Heart left ventricle (tissue), 16 donors: ENCODE measurements at places on chromosomes 7 and 10. TPM values are rescaled to one million over a fixed set of nuclear protein-coding genes. Genes with fewer than 3 reads are reported as not detected.

DNA sequence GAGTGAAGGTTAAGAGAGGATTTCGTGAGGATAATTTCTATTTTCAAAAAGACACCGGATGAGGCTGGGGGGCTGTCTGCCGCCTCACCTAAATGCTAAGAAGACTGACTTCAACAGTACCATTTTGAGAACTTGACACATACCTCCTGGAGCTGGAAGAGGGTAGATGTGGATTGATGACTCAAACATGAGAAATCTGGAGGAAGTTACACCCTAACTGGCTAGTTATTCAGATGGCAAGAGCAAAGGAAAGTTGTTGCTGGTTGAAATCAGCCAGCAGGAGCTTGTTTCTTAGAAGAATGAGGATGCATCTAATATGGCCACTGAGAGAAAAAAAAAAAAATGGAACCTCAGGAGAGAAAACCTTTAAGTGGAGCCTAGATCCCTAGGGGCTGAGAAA is 76.2 kb upstream of the KIAA1217 start:
- H3K27me3 ChIP-seq: no peaks in the 10 kb centered on the region
- no peak overlapping the region for H3K27ac ChIP-seq
- no peaks in the 10 kb centered on the region for H3K4me1 ChIP-seq
- H3K4me3 ChIP-seq: no peak overlapping the region
- no peaks in the 10 kb centered on the region for H3K36me3 ChIP-seq
- no peak for DNase-seq

GRCh38 chr7:3673524-3673923 is 372.5 kb downstream of the SDK1 start:
- H3K36me3 ChIP-seq: no peaks in the 10 kb centered on the region
- DNase-seq: no peak
- no peaks in the 10 kb centered on the region for H3K27me3 ChIP-seq
- H3K4me1 ChIP-seq: no peaks in the 10 kb centered on the region
- H3K27ac ChIP-seq: no peak overlapping the region

DNA sequence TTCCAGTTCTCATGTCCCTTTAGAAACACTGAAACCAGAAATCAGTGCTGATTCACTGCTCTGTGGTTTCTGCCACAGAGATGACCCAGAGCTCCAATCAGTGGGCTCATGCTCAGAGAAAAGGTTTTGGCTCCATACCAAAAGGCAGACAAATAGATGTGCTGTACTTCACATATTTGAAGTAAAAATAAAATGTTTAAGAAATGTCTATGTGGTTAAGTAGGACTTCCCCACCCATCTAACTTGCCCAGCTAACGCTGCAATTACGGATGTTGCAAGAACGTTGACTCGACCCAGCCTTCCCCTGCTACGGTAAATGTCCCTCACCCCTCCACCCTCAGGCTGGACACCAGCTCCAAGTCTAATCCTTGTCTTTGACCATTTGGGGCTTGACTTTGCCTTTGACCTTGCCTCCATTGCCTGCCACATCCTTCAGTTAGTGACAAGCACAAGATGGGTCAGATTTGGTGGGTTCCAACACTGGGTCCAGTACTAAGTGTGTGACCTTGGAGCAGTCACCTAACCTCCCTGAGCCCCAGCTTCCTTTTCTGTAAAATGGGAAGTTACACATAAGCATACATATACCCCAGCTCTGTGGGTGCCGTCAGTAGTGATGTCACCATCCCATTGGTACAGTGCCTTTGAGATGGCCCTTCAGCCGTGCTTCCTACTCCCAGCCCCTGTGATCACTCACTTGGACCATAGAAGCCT is 95.8 kb downstream of the CHST15 start:
- H3K4me3 ChIP-seq: no peak overlapping the region
- no peak for DNase-seq
- H3K27ac ChIP-seq: no peak overlapping the region
- H3K36me3 ChIP-seq: no peaks in the 10 kb centered on the region

- no peak overlapping the region for H3K4me3 ChIP-seq
- DNase-seq: no peak
- no peaks in the 10 kb centered on the region for H3K27me3 ChIP-seq
- H3K36me3 ChIP-seq: no peaks in the 10 kb centered on the region
- no peak overlapping the region for H3K27ac ChIP-seq
Measured at GRCh38 chr10:20993389-20993788, 96.3 kb upstream of the NEBL start.

GRCh38 chr7:47225387-47226131 is 356.4 kb downstream of the TNS3 start:
- H3K4me1 ChIP-seq: no peaks in the 10 kb centered on the region
- H3K27ac ChIP-seq: no peak overlapping the region
- no peaks in the 10 kb centered on the region for H3K36me3 ChIP-seq
- no peaks in the 10 kb centered on the region for H3K27me3 ChIP-seq

GRCh38 chr10:10612151-10612550 is 405.5 kb upstream of the CELF2 start:
- DNase-seq: no peak
- no peaks in the 10 kb centered on the region for H3K36me3 ChIP-seq
- no peaks in the 10 kb centered on the region for H3K4me1 ChIP-seq
- no peak overlapping the region for H3K4me3 ChIP-seq

GRCh38 chr10:16816830-16817124 is 447 bp downstream of the RSU1 start:
- peak overlapping the region; percentile 90 for H3K4me3 ChIP-seq
- H3K4me1 ChIP-seq: peaks cover 34% of the 10 kb centered on the region
- H3K27ac ChIP-seq: peak overlapping the region; percentile 79
- H3K27me3 ChIP-seq: no peaks in the 10 kb centered on the region
- no peak for DNase-seq

- peaks cover 5% of the 10 kb centered on the region for H3K27me3 ChIP-seq
- DNase-seq: no peak
- no peak overlapping the region for H3K4me3 ChIP-seq
- no peaks in the 10 kb centered on the region for H3K36me3 ChIP-seq
Measured at GRCh38 chr7:155344270-155344617, 46.6 kb downstream of the INSIG1 start.

GRCh38 chr7:95198863-95199262 is 125.5 kb downstream of the PON1 start:
- no peak for DNase-seq
- no peaks in the 10 kb centered on the region for H3K4me1 ChIP-seq
- no peaks in the 10 kb centered on the region for H3K36me3 ChIP-seq
- H3K27ac ChIP-seq: no peak overlapping the region

- no peaks in the 10 kb centered on the region for H3K36me3 ChIP-seq
- H3K27me3 ChIP-seq: no peaks in the 10 kb centered on the region
- H3K4me3 ChIP-seq: no peak overlapping the region
Measured at GRCh38 chr10:4813496-4813895, 12.5 kb upstream of the AKR1E2 start.

GRCh38 chr7:47473499-47474210 is 108.3 kb downstream of the TNS3 start:
- H3K36me3 ChIP-seq: no peaks in the 10 kb centered on the region

GRCh38 chr10:35185260-35186034 is 58.8 kb downstream of the CREM start:
- no peaks in the 10 kb centered on the region for H3K27me3 ChIP-seq
- H3K27ac ChIP-seq: no peak overlapping the region
- H3K36me3 ChIP-seq: no peaks in the 10 kb centered on the region
- no peaks in the 10 kb centered on the region for H3K4me1 ChIP-seq
- DNase-seq: no peak

DNA sequence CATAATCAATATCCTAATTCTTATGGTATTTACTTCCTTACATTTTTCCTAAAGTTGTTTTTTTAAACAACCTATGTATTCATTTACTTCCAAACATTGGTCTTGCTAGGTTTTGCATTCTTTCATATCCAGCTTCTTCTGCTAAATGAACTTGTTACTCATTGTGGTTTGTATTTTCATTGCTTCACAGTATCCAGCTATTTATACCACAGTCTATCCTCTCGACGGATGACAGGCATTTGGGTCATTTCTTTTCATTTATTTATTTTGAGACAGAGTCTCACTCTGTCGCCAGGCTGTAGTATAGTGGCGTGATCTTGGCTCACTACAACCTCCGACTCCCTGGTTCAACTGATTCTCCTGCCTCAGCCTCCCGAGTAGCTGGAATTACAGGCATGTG is 66.8 kb downstream of the CCDC6 start:
- H3K4me1 ChIP-seq: peaks cover 11% of the 10 kb centered on the region
- H3K27ac ChIP-seq: no peak overlapping the region
- H3K36me3 ChIP-seq: peaks cover 5% of the 10 kb centered on the region

DNA sequence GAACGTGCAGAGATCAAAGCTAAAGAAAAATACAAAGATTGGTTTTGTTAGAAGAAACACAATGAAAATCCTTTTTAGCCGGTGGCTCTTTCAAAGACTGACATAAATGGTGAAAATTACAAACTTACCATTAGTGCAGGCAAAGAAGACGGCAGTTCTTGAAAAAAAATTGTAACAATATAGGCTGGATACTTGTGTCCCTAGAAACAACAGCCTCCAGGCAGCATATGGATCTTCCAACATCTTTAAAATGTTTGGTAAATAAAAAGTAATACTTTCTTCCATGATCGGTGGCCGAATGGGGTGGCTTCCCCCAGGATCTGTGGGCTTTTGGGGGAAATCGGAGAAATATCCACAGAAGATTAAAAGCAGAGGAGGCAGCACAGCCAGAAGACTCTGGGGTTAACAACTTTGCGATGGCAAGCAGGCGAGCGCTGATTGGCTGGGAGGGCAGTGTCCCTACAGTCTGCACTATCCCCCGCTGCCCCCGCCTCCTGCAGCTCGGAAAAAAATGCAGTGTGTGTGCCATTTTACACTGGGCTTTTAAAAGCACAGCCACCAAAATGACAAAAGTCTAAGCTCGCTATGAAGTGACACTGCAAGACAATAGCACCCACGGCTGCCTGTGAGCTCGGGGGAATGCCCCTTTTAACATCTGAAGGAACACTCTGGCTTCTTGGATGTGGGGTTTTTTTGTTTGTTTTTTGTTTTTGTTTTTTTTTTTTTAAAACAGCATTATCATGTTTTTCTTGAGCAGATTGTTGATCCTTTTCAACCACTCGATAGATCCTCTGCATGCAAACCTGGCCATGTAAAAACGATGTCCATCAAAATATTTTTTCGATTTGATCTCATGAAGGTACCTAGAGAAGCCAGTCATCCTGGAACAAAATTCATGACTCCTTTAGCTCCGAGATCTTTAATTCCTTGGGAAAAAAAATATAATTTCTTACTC is 31.7 kb upstream of the EPC1 start:
- peak; percentile 97 for DNase-seq
- peak overlapping the region; percentile 55 for H3K4me3 ChIP-seq
- no peaks in the 10 kb centered on the region for H3K36me3 ChIP-seq
- H3K27me3 ChIP-seq: no peaks in the 10 kb centered on the region

DNA sequence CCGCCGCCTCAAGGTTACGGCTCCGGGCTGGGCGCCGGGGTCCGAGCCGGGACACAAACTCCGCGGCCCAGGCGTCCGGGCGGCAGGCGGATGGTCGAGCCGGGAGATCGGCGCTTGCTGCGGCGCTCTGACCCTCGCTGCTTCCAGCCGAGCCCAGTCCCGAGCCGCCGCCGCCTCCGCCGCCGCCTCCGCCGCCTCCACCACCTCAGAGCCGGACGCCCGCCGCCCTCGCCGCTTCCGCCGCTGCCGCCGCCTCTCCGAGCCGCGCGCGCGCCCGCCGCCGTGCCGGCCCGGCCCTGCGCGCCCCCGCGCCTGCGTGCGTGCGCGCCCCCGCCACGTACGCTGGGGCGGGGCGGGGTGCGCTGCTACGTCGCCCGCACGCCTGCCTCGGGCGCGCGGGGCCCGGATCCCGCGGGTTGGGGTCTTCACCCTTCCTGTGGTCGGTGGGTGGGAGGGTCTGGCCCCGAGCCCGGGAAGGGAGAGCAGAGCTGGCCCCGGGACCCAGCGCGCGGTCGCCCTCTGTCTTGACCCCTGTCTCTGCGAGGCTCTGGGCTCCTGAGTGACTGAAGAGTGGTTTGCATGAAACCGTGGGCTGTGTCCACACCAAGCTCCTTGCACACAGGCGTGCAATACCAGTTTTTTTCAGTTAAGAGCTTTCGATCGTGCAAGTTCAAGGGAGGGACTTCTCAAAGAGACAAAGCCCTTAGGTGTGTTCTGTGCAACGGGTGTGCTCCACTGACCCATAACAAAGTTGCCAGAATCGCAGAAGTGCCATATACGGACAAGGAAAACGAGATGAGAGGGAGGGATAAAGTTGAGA is at the start of gene SMURF1:
Gene SMURF1, minus strand, starts transcription at position 256 of the 820 bp plus-strand sequence. CDS start 328 bp downstream, outside the sequence.
- H3K27me3 ChIP-seq: no peaks in the 10 kb centered on the region
- H3K4me3 ChIP-seq: peak within 1 kb of the TSS; percentile 99
- peak within 1 kb of the TSS; percentile 95 for H3K27ac ChIP-seq
- DNase-seq: peak; percentile 80
- H3K36me3 ChIP-seq: no peaks in the 10 kb centered on the region
- H3K4me1 ChIP-seq: no peaks in the 10 kb centered on the region

DNA sequence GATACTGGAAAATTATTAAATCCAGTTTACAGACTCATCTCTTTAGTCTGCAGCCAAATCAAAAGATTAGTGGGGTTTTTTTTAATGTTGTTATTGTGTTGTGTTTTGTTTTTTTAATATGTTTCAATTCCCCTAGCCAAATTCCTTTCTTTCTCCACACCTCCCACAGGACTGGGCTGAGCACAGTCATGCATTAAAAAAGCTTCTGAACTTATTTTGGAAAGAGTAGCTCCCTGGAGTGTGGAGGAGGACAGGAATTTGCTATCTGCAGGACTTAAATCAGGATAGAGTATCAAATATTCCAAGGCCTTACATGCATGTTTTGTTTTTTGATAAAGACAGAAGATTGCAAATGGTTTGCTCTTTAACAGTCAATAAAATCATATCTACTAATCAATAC is 90.7 kb downstream of the GNAI1 start:
- H3K27ac ChIP-seq: no peak overlapping the region
- no peaks in the 10 kb centered on the region for H3K27me3 ChIP-seq
- no peak overlapping the region for H3K4me3 ChIP-seq
- no peak for DNase-seq
- no peaks in the 10 kb centered on the region for H3K36me3 ChIP-seq
- no peaks in the 10 kb centered on the region for H3K4me1 ChIP-seq

DNA sequence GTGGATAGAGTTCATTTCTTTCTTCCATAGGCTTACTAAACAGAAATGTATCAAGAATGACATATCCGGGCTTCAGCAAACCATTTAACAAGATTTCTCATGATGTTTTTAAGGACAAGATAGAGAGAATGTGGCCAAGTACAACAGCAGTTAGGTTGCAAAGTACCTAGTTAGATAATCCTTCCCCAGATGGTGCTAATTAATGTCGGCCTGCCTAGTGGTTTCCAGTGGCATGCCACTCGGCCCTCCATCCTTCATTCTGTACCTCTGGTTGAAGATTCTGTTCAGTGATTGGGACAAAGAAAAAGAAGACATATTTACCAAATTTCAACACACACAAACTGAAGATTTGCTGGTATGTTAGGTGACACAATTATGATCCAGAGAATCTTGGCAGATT is 212.1 kb downstream of the MACC1 start:
- H3K36me3 ChIP-seq: no peaks in the 10 kb centered on the region
- H3K4me1 ChIP-seq: no peaks in the 10 kb centered on the region
- no peak overlapping the region for H3K4me3 ChIP-seq
- no peak for DNase-seq
- no peaks in the 10 kb centered on the region for H3K27me3 ChIP-seq

Gene TMEM236
- 0.38 TPM for total RNA-seq

Gene ASZ1
- total RNA-seq: not detected

Gene CEP55
- 0.79 TPM for total RNA-seq

Gene PHKG1
- total RNA-seq: 150 TPM

Gene NPFFR1
- not detected for total RNA-seq

Gene PTF1A
- not detected for total RNA-seq

Gene SLC16A12
- 2.3 TPM for total RNA-seq

Gene SLC13A1
- not detected for total RNA-seq

Gene CPN1
- total RNA-seq: not detected

Gene UNCX
- not detected for total RNA-seq

Gene SUN3
- total RNA-seq: not detected

Gene C10orf62
- total RNA-seq: 0.50 TPM
